ENCODE measurements at places on chromosomes 3 and 15.

DNA sequence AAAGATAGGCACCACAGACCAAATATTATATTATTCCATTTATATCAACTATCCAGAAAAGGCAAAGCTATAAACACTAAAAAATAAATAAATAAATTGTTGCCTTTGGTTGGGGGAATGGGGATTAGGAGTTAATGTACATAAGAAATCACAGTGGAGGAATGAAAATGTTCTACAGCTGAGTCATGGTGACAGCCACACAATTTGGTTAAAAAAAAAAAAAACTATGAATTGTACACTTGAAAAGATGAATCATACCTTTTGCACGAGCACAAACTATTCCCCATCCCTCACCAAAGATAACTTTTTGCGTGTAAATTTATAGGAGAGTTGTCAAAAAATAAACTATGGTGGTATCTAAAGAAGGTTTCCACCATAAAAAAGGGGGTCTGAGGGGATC lies 103.2 kb downstream of the TBC1D5 start:
- no peak for DNase-seq

DNA sequence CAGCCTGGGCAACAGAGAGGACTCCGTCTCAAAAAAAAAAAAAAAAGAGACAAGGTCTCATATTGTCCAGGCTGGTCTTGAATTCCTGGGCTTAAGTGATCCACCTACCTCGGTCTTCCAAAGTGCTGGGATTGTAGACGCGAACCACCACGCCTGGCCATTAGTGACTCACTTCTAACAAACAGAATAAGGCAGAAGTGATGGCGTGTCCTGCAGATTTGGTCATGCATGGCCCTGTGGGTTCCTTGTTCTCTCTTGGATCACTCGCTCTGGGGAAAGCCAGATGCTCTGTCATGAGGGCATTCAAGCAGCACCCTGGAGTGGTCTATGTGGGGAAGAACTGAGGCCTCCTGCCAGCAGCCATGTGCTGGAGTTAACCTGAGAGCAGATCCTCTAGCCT lies 27.4 kb upstream of the TJP1 start:
- DNase-seq: no peak

DNA sequence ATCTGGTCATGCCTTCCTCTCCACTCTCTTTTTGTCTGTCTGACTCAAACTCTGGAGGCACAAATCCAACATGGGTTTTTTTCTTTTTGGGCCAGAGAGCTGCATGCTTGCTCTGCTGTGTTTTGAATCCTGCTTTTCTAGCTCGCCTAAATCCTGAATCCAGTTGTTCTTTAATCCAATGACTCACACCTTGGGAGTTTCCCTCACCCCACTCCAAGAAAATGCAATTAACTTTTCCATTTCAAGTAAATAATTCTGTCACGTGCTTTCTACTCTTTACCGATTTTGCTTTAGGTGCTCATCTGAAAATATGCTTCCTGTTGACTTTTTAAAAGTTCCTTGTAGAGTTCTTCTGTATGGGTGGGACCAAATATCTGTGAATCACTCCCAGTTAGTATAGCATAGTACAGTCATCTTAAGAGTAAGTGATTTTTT lies 47.6 kb downstream of the SLMAP start:
- no peak for DNase-seq

- no peak for DNase-seq
These were observed 78.8 kb upstream of the NMNAT3 start for GRCh38 chr3:139756529-139757103.

DNA sequence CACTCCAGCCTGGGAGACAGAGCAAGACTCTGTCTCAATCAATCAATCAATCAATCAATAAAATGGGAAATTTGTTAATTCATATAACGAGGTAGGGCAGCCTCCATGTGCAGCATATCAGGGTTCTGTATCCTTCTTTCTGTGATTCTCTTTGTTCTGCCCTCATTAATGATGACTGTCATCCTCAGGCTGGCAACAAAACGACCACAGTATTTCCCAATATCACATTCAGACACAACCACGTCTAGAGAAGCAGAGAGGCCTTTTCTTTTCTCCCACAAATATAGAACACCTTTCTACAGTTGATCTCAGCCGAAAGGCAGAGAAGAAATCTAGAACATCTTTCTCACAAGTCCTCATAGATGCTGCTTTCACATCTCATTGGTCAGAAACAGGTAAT lies 11.2 kb downstream of the CEP19 start:
- no peak for DNase-seq

DNA sequence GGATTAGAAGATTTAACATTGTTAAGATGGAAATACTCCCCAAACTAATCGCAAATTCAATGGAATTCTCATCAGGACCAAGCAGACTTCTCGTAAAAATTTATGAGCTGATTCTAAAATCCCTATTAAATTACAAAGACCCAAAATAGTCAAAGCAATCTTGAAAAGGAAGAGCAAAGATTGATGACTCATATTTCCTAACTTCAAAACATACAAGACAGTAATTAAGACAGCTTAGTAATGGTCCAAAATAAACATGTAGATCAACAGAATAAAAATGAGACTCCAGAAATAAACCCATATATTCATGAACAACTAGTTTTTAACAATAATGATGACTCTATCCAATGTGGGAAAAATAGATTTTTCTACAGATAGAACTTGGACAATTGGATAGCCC lies 148.7 kb downstream of the SI start:
- no peak for DNase-seq

- no peak for DNase-seq
These were observed 12.6 kb downstream of the PLCL2 start for GRCh38 chr3:16897254-16897926.

DNA sequence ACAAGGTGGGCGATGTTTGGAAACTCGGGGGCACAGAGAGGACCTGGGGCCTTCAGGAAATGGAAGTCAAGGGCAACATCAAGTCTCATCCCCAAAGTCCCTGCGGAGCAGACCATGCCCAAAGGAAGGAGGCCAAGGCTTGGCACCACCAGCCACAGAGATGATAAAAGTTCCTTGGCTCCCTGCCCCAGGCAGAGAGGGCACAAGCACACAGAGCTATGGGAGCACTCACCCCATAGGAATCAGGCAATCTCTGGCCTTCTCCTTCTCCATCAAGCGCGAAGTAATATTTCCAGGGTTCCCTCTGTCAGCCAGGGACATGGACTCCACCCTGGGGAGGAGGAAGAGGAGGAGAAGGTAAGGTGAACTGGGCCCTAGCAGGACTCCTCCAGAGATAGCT lies 7.9 kb downstream of the ACAA1 start:
- DNase-seq: no peak

- DNase-seq: no peak
These were observed 3.3 kb downstream of the ABHD14A start for GRCh38 chr3:51978143-51978502.

DNA sequence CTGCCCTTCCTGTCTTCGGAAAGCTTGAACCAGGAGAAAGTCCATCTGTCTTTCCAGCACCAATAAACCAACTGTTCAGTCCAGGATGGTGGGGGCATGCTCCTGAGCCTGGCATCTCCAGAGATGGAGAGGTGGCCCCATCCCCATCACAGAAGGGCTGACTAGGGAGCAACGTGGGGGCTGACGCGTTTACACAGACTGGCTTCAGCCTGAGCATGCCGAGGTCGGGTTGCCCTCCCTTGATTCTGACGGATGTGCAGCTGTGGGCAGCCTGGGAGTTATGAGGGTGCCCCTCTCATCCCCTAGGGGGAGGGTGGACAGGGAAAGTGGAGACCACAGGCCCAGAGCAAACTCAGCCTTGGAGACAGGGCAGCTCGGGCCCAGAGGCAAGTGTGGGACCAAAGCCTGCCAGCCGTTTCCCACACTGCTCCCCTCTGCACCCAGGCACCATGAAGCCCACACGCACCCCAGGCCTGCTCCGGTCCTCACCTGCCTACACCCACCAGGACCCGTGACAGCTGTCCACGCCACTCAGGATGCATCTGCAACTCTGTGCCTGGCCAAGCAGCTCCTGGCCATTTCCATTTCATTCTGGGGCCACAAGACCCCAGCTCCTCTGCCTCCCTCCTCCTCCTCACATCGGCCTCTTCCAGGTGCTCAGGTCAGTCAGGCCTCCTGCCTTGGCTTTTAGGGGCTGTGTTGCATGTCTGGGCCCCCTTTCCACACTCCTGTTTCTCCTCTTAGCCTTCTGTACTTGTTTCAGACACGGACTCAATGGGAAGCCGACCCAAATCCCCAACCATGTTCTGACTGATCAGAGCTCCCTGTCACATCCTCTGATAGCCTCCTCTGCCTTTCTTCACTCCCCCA lies 48.2 kb upstream of the SLC41A3 start:
- no peak for DNase-seq

DNA sequence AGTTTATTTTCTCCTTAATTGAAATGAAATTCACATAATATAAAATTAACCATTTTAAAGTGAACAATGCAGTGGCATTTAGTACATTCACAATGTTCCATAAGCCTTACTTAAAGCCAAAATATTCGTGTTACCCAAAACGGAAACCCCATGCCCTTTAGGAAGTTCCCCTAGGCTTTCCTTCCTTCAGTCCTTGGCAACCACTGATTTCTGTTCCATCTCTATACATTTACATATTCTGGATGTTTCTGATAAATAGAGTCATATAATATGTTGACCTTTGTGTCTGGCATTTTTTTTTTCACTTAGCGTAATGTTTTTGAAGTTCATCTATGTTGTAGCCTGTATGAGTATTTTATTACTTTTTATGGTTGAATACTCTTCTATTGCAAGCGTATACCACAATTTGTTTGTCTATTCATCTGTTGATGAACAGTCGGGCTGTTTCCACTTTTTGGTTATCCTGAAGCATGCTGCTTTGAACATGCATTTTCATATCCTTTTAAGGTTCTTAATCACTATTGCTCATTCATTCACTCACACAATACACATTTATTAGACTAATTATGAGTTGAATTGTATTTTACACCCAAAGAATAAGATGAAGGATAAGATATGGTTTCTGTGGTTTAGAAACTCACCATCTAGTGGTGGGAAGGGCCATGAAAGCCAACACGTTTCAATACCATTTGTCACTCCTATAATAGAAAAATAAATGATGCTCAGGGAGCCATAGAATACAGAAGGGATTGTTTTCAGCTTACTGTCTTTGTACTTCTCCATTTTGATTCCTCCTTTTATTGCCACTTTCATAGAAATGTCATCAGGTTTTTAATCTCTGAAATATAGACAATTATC lies 408.2 kb upstream of the CBLB start:
- DNase-seq: no peak

DNA sequence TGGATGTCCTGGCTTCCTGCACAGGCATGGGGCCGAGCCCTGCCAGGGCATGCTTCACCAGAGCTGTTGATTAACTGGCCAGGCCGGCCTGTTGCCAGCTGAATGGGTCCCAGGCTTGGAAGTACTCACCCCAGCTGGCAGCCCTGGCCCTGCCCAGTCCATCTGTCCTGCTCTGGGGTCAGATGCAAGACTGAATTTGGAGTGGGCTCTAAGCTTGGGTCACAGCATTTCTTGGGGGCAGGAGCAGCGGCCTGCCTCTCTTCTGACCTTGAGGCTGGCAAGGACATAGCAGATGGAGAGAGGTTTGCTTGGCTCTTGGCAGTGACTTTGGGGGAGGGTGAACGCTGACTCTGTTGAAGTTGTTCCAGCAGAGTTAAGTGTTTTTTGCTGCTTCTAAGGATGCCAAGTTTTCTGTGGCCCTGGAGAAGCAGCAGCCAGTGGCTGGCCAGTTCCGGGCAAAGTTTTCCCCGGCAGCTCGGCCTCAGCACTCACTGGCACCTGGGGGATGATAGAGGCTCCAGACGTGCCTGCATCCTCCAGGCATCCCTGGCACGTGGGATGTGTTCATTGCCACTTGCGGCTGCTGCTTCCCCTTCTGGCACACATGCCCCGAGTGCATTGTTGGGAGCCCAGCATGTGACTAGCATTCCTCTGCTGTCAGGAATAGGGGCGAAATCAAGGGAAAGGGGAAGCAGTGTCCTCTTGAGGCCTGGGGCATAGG lies 22.9 kb downstream of the PDIA5 start:
- no peak for DNase-seq

DNA sequence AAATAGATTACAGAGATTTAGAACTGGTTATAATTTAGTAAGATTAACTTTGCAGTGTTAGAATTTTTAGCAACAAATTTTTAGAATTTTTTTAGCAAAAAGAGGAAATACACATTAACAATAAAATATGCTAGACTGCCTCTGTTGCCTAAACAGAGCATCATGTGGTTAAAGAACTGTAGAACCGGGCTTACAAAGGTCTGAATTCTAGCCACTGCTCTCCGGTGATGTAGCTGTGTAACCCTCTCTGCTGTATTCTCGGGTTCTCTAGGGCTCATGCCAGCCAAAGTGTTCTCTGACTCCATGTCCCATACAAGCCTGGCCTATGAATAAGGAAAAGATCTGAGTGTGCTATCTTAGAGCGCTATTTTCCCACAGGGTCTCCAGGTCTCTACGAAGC lies 2.9 kb upstream of the P2RY12 start:
- no peak for DNase-seq
